ENCODE measurements at places on chromosomes 4 and X.

GRCh38 chr4:78627046-78627965, 75.7 kb downstream of the ANXA3 start:
- no peak for DNase-seq

DNA sequence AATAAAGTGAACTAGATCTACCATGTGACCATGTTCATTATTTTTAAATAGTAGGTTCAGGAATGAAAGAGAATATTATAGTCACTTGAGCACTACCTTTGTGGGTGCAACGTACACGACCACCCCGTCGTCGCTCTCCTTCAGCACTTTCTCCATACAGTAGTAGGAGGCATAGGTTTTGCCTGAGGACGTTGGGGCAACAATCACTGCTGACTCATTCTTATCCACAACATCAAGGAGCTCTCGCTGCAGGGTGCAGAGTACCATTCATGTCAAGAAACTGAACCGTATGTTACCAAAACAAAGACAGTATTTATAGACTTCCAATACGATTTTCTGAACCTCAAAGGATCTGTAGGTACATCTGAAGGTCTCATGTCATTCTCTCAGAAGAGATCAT, 44.7 kb downstream of the DDX60 start:
- DNase-seq: no peak

GRCh38 chr4:85595796-85596559, 121.0 kb downstream of the ARHGAP24 start:
- no peak for DNase-seq

DNA sequence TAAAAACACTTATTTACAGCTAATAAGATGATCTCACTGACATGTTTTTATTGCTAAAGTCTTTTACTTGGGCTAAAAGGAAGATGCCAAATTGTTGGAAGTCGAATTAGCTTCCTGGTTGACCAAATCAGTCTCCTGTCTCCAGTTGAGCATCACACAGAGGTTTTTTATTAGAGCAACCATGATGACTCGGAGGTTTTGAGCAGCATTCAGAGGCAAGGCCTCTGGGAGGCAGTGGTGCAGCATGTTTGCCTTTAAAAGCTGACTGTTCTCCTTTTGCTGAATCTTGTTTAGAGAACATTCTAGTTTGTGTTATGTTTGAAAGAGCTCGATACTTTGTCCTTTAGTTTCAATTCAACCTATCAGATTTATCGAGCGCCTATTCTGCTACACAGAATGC, 2.1 kb downstream of the UCHL1 start:
- DNase-seq: no peak

DNA sequence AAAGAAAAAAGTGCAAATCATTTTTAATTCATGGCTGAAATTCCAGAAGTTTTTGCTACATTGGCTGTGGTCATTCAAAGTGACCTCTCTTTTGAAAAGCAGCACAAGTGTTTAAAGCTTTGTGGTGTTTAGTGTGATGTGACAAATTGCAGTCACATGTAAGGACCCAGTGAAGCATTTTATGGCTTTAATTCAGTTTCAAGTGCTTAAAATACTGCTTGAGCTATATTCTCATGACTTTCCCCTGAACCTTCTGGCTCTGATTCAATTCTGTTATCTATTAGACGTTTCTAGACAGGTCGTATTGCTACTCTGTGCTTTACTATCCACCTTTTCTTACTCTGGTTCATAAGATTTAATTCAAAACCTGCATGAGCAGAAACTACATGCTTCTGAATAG, 105.8 kb downstream of the FAT4 start:
- DNase-seq: no peak

DNA sequence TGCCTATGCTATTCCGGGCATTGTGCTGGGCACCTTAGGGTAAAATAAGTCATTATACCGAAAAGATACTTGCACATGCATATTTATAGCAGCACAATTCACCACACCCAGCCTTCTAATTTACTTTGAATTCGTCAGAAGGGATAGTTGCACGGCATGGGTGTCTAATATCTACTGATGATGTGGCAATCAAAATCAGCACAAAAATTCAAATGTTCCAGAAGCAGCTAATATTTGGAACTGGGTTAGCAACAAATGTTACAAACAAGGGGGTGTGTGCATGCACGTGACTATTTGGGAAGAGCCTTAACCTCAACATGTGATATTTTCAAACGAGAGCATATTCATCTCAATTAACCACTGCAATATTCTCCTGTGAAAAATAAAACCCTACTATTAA, 79.7 kb upstream of the PRSS48 start:
- DNase-seq: no peak

GRCh38 chrX:45794323-45794994, 593.8 kb upstream of the DIPK2B start:
- no peak for DNase-seq

DNA sequence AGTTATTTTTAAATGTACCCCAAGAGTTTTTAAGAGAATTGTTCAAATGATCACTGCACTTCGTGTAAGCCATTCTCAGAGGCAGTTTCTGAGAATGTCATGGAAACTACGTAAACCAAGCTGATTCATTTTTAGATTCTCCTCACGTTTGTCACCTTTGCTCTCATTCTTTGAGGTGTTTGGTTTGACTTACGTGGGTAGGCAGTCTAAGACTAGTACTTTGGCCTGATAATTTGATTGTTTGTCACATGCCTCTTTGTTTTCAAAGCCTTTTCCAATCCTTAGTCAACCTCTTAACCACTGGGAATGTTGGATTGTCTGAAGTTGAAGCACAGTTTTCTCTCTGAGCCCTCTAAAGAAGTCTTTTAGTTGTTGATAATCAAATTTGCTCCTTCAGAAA, 10.5 kb downstream of the SEPTIN11 start:
- DNase-seq: no peak

DNA sequence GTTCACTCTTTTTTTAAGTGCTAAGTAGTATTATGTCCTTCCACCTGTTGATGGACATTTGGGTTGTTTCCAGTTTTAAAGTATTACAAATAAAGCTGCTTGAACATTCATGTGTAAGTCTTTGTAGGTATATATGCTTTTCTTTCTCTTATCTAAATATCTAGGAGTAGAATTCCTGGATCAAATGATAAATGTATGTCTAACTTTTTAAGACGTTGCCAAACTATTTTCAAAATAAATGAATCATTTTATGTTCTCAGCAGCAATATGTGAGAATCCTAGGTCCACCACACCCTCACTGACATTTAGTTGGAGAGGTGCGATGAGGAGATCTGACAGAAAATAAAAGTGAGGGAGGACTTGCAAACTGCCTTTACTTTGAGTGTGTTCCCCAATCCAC, 291.7 kb upstream of the UGT8 start:
- no peak for DNase-seq

GRCh38 chrX:100979881-100980607, 10.5 kb downstream of the ARL13A start:
- no peak for DNase-seq

DNA sequence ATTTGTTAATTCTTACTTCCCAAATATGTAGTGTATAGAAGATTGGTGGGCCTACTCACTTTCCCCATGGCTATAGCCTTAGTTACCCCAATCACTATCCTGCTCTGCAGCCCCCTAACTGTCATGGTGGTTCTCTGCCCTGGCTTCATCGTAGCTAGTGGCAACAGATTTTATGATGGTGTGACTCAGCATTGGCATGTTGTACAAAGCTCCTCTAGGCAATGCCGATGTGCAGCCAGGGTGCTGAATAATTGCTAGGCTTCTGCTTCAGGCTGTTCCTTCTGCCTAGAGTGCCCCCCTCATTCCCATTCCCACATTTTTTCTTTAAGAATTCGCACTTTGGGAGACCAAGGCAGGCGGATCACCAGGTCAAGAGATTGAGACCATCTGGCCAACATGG, 35.2 kb downstream of the AFF2 start:
- DNase-seq: no peak

DNA sequence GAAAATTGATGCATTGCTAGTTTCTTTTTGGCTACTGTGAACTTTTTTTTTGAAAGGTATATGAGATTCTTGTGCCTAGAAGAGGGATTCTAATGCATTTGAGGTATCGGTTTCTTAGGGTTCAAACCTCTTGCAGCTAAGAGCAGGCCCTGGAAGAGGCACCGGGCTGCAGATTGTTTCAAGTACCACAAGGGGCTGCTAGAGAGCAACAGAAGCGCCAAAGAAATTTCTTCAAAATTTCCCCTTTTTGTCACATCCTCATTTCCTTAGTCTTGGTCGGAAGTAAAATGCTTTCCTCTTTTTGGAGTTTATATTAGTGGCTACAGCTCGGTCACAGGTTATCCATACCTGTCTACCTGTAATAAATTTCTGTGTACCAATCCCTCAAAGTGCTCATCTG, 89.8 kb downstream of the PDGFRA start:
- no peak for DNase-seq

- no peak for DNase-seq
Measured at GRCh38 chrX:120769576-120770341, 105.9 kb downstream of the CT47B1 start.

- DNase-seq: no peak
Measured at GRCh38 chr4:109703664-109704361, 568 bp upstream of the CASP6 start.

DNA sequence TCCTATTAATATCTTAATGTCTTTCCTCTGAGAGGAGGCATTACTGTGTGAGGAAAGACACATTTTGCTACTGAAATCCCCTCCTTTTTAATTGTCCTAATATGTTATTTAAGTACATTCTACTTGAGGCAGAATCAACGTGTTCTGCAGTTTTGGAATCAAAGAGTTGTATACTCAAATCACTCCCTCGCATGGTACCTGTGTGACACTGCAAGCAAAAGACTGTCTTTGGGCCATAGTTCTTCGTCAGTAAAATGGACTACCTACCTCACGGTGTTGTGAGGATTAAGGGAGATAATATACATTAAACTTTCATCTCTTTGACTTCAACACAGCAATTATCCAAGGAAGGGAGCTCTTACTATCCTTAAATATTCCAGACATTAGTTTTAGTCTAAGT, 61.5 kb downstream of the TIGD2 start:
- no peak for DNase-seq

GRCh38 chrX:281166-281999, at the start of gene PLCXD1:
Gene PLCXD1 (plus strand): TSS chrX:281381. CDS start chrX:284188, 2,807 bp downstream.
- no peak for DNase-seq

GRCh38 chr4:75555294-75556164, at the start of gene ODAPH:
Gene ODAPH (plus strand): TSS chr4:75556066. CDS start chr4:75556083, 17 bp downstream.
- no peak for DNase-seq

DNA sequence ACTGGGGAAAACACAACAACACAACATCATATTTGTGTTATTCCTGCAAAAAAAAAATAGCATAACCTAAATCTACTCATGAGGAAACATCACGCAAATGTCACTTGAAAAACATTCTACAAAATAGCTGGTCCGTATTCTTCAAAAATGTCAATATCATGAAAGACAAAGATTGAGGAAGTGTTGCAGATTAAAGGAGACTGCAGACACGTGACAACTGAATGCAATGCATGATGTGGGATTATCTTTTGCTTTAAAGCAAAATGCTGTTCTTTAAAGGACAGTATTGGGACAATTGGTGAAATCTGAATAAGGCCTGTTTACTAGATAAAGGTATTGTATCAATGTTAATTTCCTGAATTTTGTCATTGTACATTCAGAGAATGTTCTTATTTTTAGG, 157.7 kb downstream of the SMIM20 start:
- DNase-seq: no peak

- no peak for DNase-seq
Measured at GRCh38 chr4:1096841-1097240, 16.5 kb downstream of the RNF212 start.

- no peak for DNase-seq
Measured at GRCh38 chrX:133796282-133796681, 189.1 kb downstream of the GPC3 start.

GRCh38 chr4:143512978-143513313, 556 bp upstream of the SMARCA5 start:
- no peak for DNase-seq

GRCh38 chr4:166252487-166253402, 379.7 kb downstream of the TLL1 start:
- no peak for DNase-seq

- no peak for DNase-seq
Measured at GRCh38 chr4:15151033-15151432, 148.8 kb downstream of the CPEB2 start.

DNA sequence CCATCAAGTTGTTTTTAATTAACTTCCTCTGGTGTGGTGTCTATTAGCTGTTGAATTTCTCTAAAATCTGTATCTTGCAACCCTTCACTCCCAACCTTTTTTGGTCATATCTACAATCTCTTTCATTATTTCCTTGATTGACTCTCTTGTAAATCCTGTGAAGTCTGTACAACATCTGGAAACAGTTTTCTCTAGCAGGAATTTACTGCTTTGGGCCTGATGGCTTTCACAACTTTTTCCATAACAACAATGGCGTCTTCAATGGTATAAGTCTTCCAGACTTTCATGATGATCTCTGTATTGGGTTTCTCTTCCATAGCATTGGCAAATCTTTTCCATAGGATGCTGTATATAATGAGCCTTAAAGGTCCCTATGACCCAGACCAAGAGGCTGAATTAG, 49.0 kb downstream of the TBC1D19 start:
- DNase-seq: no peak

- DNase-seq: no peak
Measured at GRCh38 chrX:140815868-140816267, 106.3 kb downstream of the LINC00632 start.

DNA sequence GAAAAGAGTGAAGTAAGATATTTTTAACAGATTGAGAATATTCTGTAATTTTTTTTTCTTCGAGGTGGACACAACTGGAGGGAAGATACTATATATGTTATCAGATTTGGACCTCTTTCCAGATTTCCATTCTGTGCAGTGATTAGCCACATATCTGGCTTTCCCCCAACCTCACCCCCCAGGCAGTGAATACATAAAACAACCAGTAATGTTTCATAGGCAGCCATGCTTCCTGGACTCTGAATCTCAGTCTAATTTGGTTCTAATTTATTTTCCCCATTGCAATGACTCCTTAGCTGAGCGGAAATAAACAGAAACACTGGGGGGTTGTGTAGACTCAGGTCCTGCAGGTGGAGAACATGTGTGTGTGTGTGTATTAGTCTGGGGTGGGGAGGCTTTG, 226.5 kb downstream of the FBXW7 start:
- no peak for DNase-seq

DNA sequence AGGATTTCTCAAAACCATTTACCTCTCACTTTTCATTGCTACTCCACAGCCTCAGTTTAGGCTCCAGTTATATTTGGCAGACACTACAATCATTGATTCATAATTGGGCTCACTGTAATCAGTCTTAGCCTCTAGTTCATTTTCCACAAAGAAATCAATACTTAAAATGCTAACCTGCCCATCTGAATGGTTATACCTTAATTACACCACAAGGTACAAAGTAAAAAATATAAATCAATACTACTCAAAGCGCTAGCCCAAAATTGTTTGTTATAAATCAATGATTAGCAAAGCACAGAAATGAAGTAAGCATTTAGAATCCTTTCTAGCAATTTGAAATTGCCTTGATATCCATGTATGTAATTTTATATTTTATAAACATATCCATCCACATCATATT, 222.6 kb upstream of the NDST3 start:
- no peak for DNase-seq

- no peak for DNase-seq
Measured at GRCh38 chr4:119647558-119647957, 19.0 kb upstream of the PDE5A start.
